ENCODE measurements at places on chromosomes 7 and 10.

- peak; percentile 27 for DNase-seq
Measured at GRCh38 chr10:126904818-126905701, at the start of gene DOCK1. DOCK1 (plus strand) TSS chr10:126905428; CDS start chr10:126905518, 90 bp downstream.

DNA sequence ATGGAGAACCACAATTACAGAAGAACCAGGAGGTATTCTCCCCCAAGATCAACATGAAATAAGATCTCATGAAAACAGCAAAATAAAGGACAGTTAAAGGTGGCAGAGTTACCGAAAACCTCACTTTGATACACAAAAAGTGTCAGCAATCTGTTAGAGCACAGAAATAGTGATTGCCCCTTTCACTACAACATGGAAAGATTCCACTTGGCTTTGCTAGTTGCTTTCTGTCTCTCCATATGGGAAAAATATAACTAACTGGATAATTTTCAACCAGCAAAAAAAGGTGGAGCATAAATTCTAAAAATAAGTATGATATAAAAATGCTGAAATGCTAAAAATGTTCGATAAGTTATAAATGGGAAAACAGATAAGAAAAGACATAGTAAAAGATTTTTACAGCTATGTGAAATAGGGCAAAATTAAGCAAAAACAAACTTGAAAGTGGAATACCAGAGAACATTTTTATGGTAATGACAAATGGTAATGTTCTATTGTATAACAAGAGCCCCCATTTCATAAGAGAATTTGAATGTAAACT is 90.2 kb downstream of the GPR85 start:
- no peak for DNase-seq

- no peak for DNase-seq
Measured at GRCh38 chr7:28623105-28623730, 210.9 kb downstream of the CREB5 start.

GRCh38 chr7:55545496-55545895 is 26.8 kb downstream of the VOPP1 start:
- DNase-seq, result no peak

- no peak for DNase-seq
Measured at GRCh38 chr7:44217852-44218402, 17.1 kb downstream of the YKT6 start.

- DNase-seq, result no peak
Measured at GRCh38 chr7:52209614-52210013, 825.8 kb upstream of the POM121L12 start.

- peak; percentile 82 for DNase-seq
Measured at GRCh38 chr7:127708788-127709187, 56.8 kb downstream of the SND1 start.

GRCh38 chr10:72027498-72027897 is 60.9 kb downstream of the SPOCK2 start:
- DNase-seq, result no peak

- no peak for DNase-seq
Measured at GRCh38 chr7:127189886-127190285, 62.9 kb downstream of the GRM8 start.

DNA sequence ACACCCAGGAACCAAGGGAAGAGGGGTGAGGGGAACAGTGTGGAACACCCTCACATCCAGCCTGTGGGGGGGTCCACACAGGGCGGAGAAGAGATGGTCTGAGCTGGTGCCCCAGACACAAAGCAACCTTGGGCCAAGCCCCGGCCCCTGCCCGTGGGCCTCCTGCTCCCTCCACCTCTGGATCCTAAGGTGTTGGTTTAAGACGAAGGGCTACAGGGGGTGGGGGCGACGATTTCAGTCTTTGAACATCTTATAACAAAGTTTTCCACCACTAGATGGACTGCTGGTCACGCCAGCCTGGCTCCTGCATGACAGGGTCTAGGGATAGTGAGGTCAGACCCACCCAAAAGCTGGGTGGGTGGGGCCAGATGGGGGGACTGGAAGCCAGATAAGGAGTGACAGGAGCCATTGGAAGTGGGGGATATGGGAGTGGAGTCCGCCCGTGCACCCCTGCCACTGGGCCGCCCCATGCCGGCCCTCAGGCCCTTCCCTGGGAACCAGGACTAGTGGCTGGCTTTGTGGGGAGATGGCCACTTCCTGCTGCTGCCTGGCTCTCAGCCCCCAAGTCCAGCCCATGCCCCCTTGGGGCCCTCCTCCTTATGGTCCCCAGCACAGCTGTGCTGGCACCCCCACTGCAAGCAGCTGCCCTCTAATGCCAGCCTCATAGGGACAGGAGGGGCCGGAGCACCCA is 98.4 kb downstream of the RGS10 start:
- DNase-seq, result no peak

- no peak for DNase-seq
Measured at GRCh38 chr7:22555476-22555875, 55.5 kb upstream of the STEAP1B start.

DNA sequence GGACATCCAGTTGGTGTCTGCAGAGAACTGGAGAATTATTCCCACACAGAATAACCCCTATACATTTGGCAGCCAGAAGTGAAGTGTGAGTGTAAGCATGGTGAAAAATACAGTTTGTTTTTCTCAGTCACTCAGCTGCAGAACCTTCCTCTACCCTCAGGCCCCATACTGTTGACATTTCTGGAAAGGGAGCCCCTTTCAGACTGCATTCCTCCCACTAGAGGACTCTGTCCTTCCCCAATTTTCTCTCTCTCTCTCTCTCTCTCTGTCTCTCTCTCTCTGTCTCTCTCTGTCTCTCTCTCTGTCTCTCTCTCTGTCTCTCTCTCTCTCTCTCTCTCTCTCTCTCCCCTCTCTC is 86.8 kb upstream of the STEAP1B start:
- DNase-seq, result no peak

DNA sequence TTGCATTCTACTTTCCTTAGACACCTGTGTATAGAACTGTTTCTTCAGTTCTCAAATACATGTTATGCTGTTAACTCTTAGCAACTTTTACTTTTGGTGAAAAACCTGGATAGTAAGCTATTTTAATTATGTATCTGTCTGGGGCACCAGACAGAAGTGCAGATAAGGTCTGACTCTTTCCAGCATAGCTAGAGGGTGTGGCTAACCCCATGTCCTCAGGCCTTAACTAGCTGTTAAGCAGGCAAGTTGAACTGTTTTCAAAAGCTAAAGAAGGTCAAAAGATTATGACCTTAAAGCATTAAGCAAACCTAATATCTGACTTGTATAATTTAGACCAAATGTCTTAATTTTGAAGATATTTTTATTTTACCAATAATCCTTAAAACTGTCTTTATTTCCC is 45.1 kb upstream of the INHBA start:
- DNase-seq, result no peak

DNA sequence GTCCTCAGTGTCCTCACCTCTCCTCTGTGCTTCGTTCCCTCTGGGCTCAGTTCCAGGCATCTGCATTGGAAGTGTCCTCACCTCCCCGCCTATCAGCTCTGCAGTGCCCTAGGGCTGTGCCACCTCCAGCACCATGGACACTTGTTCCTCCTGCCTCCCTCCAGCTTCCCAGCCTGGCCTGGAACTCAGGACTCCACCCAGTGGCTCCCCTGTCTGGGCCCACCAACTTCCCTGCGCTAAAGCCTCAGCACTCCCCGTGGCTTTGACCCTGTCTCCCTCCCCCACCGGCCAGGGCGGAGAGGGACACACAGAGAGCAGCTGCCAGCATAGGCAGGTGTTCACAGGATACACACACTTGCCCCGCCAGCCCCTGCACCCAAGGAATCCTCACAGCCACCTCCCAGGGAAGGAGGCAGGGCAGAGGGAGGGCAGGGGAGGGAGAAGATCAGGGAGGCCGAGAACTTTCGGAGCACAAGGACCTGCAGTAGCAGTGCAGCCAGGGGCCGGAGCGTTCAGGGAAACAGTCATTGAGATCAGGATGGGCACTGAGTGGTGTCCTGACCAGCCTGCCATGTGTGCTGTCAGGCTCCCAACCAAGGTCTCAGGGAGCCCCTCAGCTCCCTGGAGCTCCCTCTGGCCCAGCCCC is 31.3 kb downstream of the ANXA8 start:
- DNase-seq, result no peak

DNA sequence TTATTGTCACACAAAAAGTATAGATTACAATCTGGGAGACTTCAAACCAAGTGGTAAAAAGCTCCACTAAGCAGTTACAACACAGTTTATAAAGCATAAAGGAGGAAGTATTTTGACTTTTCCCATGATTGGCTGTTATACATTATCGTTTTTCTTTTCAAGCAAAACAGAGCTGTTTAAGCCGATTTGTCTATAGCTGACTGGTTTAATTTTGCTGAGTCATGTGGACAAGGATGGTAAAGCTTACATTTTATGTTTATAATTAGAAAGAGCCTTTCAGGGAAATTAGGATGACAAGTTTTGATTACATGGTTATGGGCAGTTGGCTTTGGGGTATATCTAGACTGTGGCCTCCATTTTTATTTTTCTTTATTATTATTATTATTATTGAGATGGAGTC is 152.5 kb upstream of the STK17A start:
- no peak for DNase-seq

DNA sequence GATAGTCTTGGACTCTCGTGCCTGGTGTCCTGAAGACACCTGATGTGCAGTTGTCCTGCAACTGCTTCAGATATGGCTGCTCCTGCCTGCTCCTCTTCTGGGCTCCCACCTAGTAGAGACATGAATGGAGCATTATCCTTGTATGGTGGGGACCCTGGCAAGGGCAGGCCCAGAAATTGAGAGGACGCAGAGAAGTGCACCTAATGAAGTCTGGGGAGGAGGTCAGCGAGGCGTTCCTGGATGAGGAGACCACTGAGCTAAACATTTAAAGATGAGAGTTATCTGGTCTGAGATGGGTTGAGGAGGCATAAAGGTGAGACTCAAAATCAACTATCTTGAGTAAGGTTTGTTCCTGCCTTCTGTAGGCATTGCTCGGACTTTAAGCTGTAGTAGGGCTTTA is 66.3 kb downstream of the WDFY4 start:
- no peak for DNase-seq

DNA sequence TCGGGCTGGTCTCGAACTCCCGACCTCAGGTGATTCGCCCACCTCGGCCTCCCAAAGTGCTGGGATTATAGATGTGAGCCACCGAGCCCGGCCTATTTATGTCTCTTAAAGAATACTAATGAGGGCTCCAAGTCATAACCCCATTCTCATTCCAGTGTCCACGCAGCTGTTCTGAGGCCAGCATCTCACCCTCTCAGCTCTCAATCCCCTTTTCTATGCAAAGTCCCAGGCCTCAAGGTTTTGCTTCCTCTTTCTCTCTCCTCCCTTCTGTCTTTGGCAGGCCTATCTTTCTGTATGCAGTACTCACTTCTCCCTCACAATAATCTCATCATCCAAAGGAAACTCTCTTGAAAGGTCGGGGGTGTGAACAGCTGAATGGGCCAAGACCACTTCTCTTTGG is 28.0 kb upstream of the VSIR start:
- no peak for DNase-seq

DNA sequence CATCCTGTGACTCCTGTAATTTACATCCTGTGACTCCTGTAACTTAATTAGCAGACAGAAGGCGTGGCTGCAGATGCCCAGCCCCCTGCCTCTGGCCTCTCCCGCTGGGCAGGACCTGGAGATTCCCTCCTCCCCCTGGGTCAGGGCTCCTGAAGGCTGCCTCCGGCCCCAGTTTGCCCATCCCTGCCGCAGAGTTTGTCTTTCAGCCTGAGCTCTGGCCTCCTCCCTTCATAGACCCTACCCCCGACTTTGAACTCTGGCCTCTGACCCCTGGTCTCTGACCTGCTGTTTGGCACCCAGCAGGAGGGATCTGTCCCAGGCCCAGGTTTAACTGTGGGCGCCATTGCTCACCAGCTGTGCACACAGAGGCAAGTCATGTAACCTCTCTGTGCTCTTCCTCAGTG is 45.6 kb downstream of the ELFN1 start:
- DNase-seq, result no peak

- DNase-seq, result no peak
Measured at GRCh38 chr10:77603534-77603927, 34.1 kb downstream of the KCNMA1 start.

DNA sequence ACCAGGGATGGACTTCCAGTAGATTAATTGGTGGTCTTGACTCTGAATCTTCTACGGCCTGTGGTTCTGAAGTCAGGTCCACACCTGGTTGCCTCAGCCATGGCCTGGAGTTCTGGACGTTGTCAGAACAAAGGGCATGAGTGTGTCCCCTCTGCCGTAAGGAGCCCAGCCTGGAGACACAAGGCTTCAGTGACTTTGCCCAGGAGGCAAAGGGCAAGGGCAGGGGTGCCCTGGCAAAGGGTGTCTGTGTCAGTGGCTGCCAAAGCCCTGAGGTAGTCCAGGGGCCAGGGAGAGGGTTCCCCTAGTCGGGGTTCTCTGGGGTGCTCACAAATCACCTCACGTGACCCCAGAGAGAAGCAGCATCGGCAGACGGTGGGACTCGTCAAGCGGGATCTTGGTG is 273.2 kb upstream of the ZNF32 start:
- no peak for DNase-seq

- no peak for DNase-seq
Measured at GRCh38 chr7:55072251-55072650, 53.4 kb downstream of the EGFR start.

- DNase-seq, result no peak
Measured at GRCh38 chr7:781186-781849, 51.0 kb upstream of the SUN1 start.

- DNase-seq, result no peak
Measured at GRCh38 chr7:11609096-11609670, 222.8 kb downstream of the THSD7A start.

GRCh38 chr7:28872226-28872625 is 85.9 kb downstream of the TRIL start:
- no peak for DNase-seq

GRCh38 chr10:60149003-60149402 is 240.7 kb downstream of the ANK3 start:
- no peak for DNase-seq

GRCh38 chr7:115997221-115997620 is 33.3 kb downstream of the TFEC start:
- no peak for DNase-seq

GRCh38 chr7:131372554-131372953 is 44.9 kb downstream of the MKLN1 start:
- no peak for DNase-seq

DNA sequence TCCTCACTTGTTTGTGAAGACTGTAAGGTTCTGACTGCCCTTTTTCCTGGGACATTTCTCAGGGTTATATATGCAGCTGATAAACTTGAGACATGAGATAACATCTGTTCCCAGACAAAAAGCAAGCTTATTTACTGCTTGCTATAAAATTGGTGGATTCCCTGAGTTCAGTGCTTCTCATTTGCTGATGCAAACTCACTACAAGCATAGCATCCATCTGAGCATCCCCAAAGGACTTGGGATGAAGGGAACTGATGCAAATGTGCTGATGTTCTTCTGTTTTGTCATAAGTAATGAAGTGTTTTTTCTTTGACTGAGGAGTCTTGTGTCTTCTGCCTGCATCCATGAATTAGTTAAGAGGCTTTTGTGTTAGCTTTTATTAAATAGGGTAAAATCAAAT is 183.2 kb downstream of the ADK start:
- DNase-seq, result no peak

DNA sequence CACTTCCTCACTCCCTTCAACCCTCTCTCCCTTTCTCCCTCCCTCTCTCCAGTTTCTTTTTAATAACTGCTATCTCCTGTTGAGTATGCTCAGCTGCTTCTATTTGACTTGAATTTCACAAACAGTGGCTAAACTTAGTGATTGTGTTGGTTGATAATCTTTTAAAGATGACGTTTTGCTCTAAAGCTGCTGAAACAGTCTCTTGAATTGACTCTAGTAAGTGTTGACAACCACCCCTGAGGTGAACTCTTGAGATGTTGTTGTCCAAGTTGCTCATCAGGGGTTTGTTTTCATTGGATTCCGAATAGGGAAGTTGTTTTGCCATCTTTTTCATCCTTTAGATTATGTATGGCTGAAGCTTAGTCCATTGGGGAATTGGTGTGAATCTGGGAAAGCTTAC is 176.2 kb downstream of the TWIST1 start:
- DNase-seq, result no peak

GRCh38 chr10:24597426-24597825 is 126.3 kb downstream of the ARHGAP21 start:
- DNase-seq, result no peak
